ENCODE measurements at places on chromosomes 1 and 21. TPM values are rescaled to one million over a fixed set of nuclear protein-coding genes. Genes with fewer than 3 reads are reported as not detected.
A peak's percentile ranks its signal among the peaks of the same experiment; 100 is the strongest.

CELA2A gene
- total RNA-seq, result not detected

VWA5B1 gene
- 10.4 TPM for total RNA-seq

PDIK1L gene
- 15.1 TPM for total RNA-seq

BEND5 gene
- 9.1 TPM for total RNA-seq

S100A5 gene
- not detected for total RNA-seq

ITLN2 gene
- 0.17 TPM for total RNA-seq

KCNC4 gene
- 17.3 TPM for total RNA-seq

PLPPR4 gene
- total RNA-seq, result 13.1 TPM

DENND2D gene
- total RNA-seq, result 10.3 TPM

DNA sequence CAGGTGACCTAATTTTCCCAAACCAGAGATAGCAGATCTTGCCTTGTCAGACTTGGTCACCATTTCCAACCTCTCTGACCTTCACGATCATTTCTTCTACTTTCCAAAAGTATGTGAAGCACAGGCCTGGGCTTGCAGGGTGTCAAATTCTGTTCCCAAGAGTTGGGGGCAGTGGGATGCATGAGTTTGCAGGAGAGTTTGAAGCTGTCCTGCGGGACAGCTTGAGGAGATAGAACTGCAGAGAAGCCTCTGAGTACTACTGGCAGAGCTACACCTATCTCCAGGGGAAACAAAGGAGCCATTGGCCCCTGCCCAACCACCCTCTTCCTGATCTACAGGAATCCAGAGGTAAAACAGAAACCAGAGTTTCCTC, 11.3 kb downstream of the TXNIP start:
- DNase-seq, result no peak
- no peaks in the 10 kb centered on the region for H3K36me3 ChIP-seq
- H3K27me3 ChIP-seq, result no peaks in the 10 kb centered on the region

GRCh38 chr1:79852004-79852403, 845.5 kb upstream of the ADGRL4 start:
- no peaks in the 10 kb centered on the region for H3K4me1 ChIP-seq
- no peaks in the 10 kb centered on the region for H3K36me3 ChIP-seq
- no peak overlapping the region for H3K27ac ChIP-seq
- H3K4me3 ChIP-seq, result no peak overlapping the region
- no peaks in the 10 kb centered on the region for H3K27me3 ChIP-seq
- DNase-seq, result no peak

GRCh38 chr1:10288029-10288615, 77.8 kb downstream of the KIF1B start:
- H3K36me3 ChIP-seq, result peaks cover 37% of the 10 kb centered on the region
- peak overlapping the region; percentile 49 for H3K27ac ChIP-seq
- DNase-seq, result no peak
- H3K4me3 ChIP-seq, result no peak overlapping the region
- peaks cover 23% of the 10 kb centered on the region for H3K4me1 ChIP-seq
- H3K27me3 ChIP-seq, result no peaks in the 10 kb centered on the region

- no peak overlapping the region for H3K4me3 ChIP-seq
- no peaks in the 10 kb centered on the region for H3K36me3 ChIP-seq
- H3K27me3 ChIP-seq, result no peaks in the 10 kb centered on the region
- DNase-seq, result no peak
- peaks cover 7% of the 10 kb centered on the region for H3K4me1 ChIP-seq
Measured at GRCh38 chr1:206135248-206135647, 18.1 kb upstream of the AVPR1B start.

DNA sequence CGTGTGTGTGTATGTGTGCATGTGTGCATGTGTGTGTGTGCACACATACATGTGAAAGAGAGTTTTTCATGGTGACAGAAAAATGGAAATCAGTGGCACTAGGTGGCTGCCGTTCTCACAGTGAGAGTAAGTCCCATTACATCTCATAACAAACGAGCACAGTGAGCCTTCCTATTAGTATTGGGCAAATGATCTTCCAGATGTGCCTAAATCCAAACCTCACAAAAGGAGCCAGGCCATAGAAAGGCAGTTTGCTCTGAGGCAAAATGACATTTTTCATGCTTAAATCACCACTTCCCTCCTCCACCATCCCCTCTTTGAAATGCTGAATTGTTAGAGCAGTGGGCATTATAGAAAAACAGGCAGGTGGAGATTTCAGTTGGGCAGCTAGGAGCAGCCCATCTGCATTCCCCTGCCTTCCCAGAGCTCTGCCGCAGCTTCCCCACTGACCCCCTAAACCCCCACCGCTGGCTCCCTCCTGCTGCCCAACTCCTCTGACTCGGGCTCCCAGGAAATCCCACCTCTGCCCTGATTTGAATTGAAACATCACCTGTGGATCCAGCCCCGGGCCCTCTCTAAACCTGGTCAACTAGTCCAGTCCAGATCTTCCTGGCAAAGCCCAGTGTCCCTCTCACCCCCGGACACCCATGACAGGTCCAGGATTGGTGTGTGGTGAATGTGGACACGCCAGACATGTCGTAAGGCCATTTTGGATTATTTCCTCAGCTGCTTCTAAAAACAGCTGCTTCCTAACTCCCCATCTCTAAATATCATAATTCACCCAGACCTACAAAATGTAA, 190.5 kb downstream of the SEC16B start:
- no peaks in the 10 kb centered on the region for H3K36me3 ChIP-seq
- peaks cover 8% of the 10 kb centered on the region for H3K4me1 ChIP-seq
- DNase-seq, result no peak
- no peaks in the 10 kb centered on the region for H3K27me3 ChIP-seq
- H3K4me3 ChIP-seq, result no peak overlapping the region

DNA sequence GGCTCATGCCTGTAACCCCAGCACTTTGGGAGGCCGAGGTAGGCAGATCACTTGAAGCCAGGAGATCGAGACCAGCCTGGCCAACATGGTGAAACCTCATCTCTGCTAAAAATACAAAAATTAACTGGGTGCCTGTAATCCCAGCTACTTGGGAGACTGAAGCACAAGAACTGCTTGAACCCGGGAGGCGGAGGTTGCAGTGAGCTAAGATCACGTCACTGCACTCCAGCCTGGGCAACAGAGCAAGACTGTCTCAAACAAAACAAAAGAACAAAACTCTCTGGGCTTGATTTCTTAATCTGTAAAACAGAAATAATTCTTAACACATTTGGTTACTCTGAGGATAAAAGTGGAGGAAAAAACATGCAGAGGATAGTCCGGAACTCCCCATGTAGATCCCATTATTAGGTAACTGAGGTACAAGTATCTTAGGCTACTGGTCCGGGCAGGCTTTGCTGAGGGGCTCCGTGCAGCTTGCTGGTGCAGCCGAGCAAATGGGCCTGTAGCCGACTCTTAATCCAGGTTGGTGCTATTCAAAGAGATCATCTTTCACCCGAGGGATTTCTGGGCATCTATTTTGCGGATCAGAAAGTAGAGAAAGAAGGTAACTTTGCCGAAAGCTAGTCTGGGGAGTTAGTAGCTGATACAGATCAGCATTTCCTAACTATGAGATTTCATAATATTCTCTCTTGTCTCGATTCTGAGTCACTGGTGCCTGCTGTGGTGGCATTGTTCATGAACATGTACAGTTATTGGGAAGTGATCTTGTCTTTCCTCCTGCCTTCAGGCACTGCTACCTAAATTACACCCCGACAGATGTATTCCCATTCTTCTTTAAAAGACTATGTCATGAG, 56.8 kb downstream of the NFIA start:
- no peaks in the 10 kb centered on the region for H3K27me3 ChIP-seq
- no peak overlapping the region for H3K4me3 ChIP-seq
- no peak for DNase-seq
- peaks cover 12% of the 10 kb centered on the region for H3K4me1 ChIP-seq
- no peaks in the 10 kb centered on the region for H3K36me3 ChIP-seq
- H3K27ac ChIP-seq, result no peak overlapping the region

- peaks cover 27% of the 10 kb centered on the region for H3K36me3 ChIP-seq
- no peak overlapping the region for H3K4me3 ChIP-seq
- no peak overlapping the region for H3K27ac ChIP-seq
- DNase-seq, result no peak
- H3K4me1 ChIP-seq, result no peaks in the 10 kb centered on the region
- H3K27me3 ChIP-seq, result no peaks in the 10 kb centered on the region
Measured at GRCh38 chr1:42674214-42674613, 8.0 kb upstream of the YBX1 start.

GRCh38 chr1:73770109-73770905, 427.7 kb downstream of the LRRIQ3 start:
- no peaks in the 10 kb centered on the region for H3K36me3 ChIP-seq
- no peak overlapping the region for H3K27ac ChIP-seq
- no peak overlapping the region for H3K4me3 ChIP-seq

- peaks cover 82% of the 10 kb centered on the region for H3K27me3 ChIP-seq
- H3K4me1 ChIP-seq, result peaks cover 45% of the 10 kb centered on the region
- no peak overlapping the region for H3K27ac ChIP-seq
- no peaks in the 10 kb centered on the region for H3K36me3 ChIP-seq
- no peak overlapping the region for H3K4me3 ChIP-seq
- no peak for DNase-seq
Measured at GRCh38 chr21:33109574-33110339, 39.8 kb downstream of the OLIG1 start.

GRCh38 chr1:11802973-11803885, 2.5 kb downstream of the MTHFR start:
- peak overlapping the region; percentile 95 for H3K27ac ChIP-seq
- H3K4me1 ChIP-seq, result peaks cover 34% of the 10 kb centered on the region
- DNase-seq, result peak; percentile 85
- H3K4me3 ChIP-seq, result peak overlapping the region; percentile 58
- no peaks in the 10 kb centered on the region for H3K27me3 ChIP-seq
- peaks cover 39% of the 10 kb centered on the region for H3K36me3 ChIP-seq

GRCh38 chr1:230809256-230809990, 58.9 kb downstream of the C1orf198 start:
- H3K36me3 ChIP-seq, result no peaks in the 10 kb centered on the region
- H3K27me3 ChIP-seq, result no peaks in the 10 kb centered on the region
- no peak for DNase-seq
- H3K27ac ChIP-seq, result peak overlapping the region; percentile 97
- H3K4me1 ChIP-seq, result peaks cover 27% of the 10 kb centered on the region

GRCh38 chr1:175072099-175072951, 4.7 kb downstream of the TNN start:
- no peaks in the 10 kb centered on the region for H3K27me3 ChIP-seq
- peak overlapping the region; percentile 12 for H3K4me3 ChIP-seq
- DNase-seq, result peak; percentile 93
- peaks cover 19% of the 10 kb centered on the region for H3K4me1 ChIP-seq
- H3K27ac ChIP-seq, result peak overlapping the region; percentile 77

- H3K27me3 ChIP-seq, result no peaks in the 10 kb centered on the region
- H3K36me3 ChIP-seq, result no peaks in the 10 kb centered on the region
- H3K4me3 ChIP-seq, result no peak overlapping the region
- H3K27ac ChIP-seq, result no peak overlapping the region
Measured at GRCh38 chr1:33231166-33231565, 25.1 kb upstream of the ZNF362 start.

DNA sequence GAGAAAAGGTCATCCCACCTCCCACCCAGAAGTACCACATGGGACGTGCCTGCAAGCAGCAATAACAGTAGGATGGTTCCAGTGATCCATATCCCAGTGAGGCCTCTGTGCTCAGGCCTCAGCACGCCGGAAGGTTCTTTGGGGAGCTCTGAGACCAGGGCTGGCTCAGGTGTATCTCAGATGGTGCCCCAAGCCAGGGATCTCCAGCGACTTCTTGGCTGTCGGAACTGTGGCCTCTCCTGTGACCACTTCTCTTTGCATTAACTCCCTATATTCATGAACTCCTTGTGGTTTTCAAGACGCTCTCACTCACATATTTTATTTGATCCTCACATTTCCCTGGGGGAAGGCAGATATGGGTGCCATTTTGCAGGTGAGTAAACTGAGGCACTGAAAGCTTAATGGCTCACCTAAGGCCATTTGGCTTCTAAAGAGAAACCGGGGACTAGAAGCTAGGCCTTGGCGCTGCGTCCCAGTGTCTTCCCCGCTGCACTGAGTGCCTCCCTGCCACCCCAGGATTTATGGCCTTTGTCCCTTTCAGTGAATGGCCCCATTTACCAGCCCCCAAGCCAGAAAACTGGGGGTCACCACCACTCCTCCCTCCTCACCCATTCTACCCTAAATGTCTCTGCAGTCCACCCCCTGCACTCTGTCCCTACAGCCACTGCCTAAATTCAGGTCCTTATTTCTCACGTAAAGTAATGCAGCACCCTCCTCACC, 101.9 kb downstream of the CCDC185 start:
- H3K4me3 ChIP-seq, result no peak overlapping the region
- no peak for DNase-seq
- no peak overlapping the region for H3K27ac ChIP-seq
- no peaks in the 10 kb centered on the region for H3K27me3 ChIP-seq
- no peaks in the 10 kb centered on the region for H3K4me1 ChIP-seq

GRCh38 chr1:77227381-77227780, 8.2 kb upstream of the PIGK start:
- no peak overlapping the region for H3K4me3 ChIP-seq
- DNase-seq, result no peak
- no peaks in the 10 kb centered on the region for H3K27me3 ChIP-seq
- H3K27ac ChIP-seq, result no peak overlapping the region

DNA sequence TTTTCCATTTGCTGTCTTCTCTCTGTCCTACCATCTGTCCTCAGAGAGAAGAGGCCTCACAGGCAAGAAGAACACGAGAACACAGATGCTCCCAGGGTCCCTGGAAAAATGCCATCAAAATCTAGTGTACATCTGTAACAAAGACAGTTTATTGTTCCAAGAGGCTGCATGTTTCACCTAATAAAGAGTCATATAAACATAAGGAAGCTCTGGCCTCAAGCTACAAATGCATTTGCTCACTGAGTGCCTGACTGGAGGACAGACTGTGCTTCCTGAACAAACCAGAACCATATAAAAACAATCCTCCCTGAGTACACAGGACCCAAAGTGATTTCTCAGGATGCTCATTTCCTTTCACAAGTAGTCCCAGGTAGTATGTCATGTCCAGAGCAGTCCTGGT, 76.3 kb upstream of the SLC44A3 start:
- H3K4me1 ChIP-seq, result peaks cover 3% of the 10 kb centered on the region
- no peaks in the 10 kb centered on the region for H3K27me3 ChIP-seq
- no peak overlapping the region for H3K4me3 ChIP-seq
- peak overlapping the region; percentile 70 for H3K27ac ChIP-seq

DNA sequence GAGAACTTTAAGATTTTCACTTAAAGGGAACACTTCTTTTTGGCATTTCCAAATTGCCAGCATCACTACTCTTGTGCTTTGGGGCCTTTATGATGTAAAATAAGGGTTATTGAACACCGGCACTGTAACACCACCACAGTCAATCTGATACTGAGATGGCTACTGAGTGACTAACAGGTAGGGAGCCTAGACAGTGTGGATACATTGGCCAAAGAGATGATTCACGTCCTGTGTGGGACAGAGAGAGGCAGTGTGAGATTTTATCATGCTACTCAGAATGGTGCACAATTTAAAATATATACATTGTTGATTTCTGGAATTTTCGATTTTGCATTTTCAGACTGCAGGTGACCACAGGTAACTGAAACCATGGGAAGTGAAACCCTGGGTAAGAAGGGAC, 261.6 kb downstream of the SPATA17 start:
- no peak overlapping the region for H3K27ac ChIP-seq
- no peaks in the 10 kb centered on the region for H3K36me3 ChIP-seq
- no peaks in the 10 kb centered on the region for H3K27me3 ChIP-seq
- no peaks in the 10 kb centered on the region for H3K4me1 ChIP-seq

DNA sequence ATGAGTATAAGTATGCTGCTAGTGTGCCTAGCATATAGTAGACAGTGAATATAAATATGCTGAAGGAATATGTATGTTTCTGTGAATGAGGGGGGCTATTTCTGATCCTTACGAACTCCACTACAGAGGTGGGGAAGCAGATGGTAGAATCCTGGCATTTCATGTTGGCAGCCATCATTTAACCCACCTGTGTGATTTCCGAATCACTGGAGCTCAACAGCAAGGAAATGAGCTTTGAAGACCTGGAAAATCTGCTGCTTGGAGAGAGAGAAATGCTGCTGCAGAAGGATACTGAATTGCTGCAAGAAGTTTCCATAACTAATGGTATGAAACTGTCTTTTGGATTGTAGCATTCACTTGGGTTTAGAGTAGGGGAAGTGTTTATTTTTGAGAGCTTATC, 83.5 kb downstream of the RABGAP1L start:
- H3K27ac ChIP-seq, result no peak overlapping the region
- no peaks in the 10 kb centered on the region for H3K36me3 ChIP-seq

All from spinal cord (tissue), 10 donors.